ENCODE measurements at places on chromosomes 3 and 15.
A peak's percentile ranks its signal among the peaks of the same experiment; 100 is the strongest.

DNA sequence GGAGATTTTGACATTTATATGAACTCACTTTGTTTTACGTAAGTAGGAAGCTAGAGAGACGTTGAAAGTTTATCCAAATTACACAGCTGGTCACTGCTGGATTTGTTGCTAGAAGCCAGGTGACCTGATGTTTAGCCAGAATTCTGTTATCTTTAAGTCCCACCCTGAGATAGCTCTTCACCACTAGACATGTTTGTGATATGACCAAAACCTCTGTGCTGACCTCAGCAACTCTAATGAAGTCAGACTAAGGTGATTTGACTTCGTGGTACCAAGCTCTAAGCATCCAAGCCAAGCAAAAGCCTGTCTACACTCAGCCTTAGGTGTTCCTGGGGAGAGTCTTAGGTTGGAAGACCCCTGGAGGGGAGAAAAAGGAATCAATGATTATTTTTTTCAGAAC lies 102.4 kb downstream of the ARRDC4 start:
- no peak for DNase-seq

- peak; percentile 38 for DNase-seq
Observed at GRCh38 chr15:79192462-79193036, 90.0 kb upstream of the ANKRD34C start.

DNA sequence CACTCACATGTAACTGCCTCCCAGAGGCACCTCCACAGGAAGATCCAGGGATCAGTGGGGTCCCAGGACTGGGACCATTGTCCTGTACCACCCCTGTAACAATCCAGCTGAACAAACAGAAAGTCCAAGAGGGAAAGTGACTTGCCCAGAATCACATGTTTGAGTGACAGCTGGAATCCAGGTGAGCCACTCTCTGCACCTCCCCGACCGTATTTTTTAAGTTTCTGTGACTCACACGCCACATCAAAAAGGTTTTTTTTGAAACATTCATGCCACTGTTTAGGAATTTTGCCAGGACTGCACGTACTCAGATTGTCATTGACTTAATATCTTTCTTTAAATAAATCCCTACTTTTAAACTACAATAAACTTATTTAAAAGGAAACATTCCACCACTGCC lies 9.8 kb upstream of the SLC6A1 start:
- no peak for DNase-seq

DNA sequence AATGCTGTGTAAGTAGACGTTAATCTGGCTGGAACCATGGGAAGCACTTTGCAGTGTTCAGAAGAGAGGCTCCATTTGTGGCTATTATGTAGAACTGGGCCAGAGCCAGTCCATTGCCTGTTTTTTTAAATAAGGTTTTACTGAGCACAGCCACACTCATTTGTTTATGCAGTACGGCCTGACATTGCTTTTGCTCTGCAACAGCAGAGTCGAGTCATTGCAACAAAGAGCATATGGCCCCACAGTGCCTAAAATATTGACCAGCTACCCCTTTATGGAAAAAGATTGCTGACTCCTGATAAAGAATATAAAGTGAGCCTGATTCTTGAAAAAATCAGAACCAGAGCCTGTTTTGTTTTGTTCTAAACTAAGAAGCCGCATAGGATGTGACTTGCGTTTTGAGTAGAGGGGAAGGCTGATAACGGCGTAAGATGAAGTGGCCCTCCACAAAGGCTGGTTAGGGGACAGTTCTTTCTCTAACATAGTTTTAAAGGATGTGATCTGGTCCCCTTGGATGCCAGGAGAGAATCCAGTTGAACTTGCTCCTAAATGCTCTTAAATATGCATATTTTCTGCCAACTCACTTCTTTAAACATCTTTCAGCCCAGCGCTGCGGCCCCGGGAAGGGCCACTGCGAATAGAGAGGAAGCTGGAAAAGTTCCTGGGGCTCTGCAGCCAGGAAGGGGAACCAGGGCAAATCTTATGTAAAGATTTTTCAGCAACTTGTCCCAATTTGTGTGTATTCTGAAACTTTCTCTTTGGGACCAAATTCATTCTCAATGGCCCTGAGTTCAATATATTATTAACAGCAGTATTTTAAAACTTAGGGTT lies 64.5 kb downstream of the GLDN start:
- no peak for DNase-seq

GRCh38 chr15:68409736-68410370 lies 22.1 kb downstream of the ITGA11 start:
- DNase-seq, result no peak

- DNase-seq, result no peak
Observed at GRCh38 chr3:159157275-159157674, 355.4 kb downstream of the MFSD1 start.

- DNase-seq, result no peak
Observed at GRCh38 chr15:70125605-70126004, 27.9 kb upstream of the TLE3 start.

GRCh38 chr3:186746008-186746407 lies 28.8 kb downstream of the KNG1 start:
- peak; percentile 55 for DNase-seq

- no peak for DNase-seq
Observed at GRCh38 chr3:85808755-85809154, 850.0 kb downstream of the CADM2 start.

DNA sequence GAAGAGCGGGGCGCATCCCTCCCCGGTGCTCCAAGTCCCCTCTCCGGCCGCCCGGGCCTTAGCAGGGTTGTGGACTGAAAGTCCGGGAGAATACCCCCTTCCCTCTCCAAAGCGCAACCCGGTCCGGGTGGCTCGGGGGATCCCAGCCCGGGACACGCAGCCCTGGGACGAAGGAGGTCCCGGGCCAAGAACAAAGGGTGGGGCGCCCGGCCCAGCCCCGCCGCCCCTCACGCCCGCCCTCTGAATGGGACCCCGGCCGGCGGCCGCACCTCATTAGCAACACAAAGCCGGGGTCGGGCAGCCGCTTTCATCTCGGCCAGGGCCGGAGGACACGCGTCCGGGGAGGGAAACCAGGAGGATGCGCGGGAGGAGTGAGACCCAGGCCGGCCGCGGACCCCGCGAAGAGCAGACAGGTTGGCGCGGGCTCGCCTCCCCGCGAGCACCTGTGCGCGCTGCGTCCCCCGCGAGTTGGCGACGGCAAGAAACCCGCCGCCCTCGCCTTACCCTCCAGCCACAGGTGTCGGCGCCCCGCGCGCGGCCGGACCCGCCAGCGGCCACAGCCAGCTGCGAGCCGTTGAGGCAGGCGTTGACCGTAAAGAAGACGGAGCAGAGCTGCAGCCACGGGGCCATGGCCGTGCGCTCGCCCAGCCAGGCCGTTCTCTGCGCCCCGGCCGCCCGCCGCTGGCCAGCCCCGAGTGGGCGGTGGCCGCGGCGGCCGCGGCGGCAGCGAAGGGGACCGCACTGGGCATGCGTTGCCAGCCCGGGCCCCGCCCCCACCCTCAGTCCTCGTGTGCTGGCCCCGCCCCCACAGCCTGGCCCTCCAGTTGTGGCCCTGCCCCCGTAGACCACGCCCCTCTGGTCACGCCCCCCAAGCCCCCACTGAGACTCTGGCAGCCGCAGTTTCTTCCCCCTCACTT lies at the start of gene IL17RD:
Gene IL17RD, minus strand, starts transcription at position 697 of the 917 bp plus-strand sequence. Its CDS starts 67 bp downstream, at position 630.
- DNase-seq, result peak; percentile 35

DNA sequence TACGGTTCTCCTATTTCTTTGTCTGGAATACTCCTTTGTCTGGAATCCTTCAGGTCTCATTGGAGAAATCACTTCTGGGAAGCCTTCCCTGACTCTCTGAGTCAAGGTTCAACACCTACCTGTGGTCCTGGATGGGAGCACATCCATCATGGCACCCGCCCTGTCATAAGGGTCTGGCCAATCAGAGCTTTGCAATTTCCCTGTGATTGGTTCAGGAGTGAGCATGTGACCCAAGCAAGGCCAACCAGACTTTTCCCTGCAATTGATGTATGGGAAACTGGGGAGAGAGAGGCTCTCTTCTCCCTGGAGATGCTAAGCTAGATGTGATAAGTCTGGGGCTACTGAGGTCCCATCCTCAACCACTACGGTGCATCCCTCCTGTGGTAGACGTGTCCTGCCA lies 8.1 kb downstream of the FAM3D start:
- DNase-seq, result no peak

DNA sequence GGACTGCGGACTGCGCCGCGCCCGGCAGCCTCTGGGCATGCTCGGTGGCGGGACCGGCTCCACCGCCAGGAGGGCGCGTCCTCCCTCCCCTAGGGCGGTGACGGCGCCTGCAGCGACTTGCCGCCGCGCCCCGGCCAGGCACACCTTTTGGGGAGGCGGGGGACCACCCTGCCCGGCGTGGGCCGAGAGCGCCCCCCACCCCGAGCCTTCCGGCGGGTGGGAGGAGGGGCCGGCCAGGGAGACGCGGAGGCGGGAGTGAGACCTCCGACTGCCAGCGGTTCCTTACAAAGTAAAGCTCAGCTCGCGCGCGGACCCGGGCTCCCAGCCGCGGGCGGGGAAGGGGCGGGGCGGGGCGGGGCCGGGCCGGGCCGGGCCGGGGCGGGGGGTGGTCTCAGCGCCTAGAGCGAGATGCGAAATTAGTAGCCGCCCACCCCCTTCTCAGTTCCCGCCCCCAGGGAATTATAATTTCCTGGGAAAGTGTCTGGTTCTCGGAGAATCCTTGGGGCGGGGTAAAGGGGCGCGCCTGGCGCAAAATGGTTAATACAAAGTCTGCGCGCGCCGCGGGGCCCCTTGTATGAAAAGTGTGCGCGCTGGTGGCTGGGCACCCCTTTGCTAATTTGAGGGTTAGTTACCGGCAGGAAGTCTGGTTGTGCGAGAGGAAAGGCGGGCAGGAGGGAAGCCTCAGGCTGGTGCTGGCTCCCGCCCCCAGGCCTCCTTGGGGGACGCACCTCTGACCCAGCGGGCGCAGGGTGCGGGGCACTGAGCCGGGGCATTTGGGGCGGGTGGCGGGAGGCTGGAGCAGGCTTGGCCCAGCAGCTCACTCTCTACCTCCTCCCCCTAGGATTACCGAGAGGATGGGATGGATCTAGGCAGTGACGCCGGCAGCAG lies 224.8 kb upstream of the IL12A start:
- DNase-seq, result peak; percentile 69

DNA sequence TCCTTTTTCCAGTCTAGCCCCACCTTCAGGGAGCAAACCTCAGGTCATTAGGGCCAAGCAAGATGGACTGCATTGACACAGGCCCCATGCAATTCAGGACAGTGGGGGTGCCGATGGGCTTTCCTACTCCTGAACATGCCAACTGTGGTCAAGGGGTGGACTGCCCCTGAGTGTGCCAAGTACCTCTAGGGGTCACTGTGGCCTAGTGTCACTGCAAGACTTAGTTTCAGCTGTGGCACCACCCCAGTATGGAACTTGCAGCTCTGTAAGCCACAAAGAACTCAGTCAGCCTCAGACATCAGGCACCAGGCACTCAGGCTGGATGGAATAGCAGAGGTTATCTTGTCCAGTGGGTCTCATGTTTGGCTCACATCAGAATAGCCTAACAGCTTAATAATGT lies 32.3 kb downstream of the EXOG start:
- no peak for DNase-seq

GRCh38 chr3:62604298-62604697 lies 230.9 kb upstream of the FEZF2 start:
- DNase-seq, result peak; percentile 73

DNA sequence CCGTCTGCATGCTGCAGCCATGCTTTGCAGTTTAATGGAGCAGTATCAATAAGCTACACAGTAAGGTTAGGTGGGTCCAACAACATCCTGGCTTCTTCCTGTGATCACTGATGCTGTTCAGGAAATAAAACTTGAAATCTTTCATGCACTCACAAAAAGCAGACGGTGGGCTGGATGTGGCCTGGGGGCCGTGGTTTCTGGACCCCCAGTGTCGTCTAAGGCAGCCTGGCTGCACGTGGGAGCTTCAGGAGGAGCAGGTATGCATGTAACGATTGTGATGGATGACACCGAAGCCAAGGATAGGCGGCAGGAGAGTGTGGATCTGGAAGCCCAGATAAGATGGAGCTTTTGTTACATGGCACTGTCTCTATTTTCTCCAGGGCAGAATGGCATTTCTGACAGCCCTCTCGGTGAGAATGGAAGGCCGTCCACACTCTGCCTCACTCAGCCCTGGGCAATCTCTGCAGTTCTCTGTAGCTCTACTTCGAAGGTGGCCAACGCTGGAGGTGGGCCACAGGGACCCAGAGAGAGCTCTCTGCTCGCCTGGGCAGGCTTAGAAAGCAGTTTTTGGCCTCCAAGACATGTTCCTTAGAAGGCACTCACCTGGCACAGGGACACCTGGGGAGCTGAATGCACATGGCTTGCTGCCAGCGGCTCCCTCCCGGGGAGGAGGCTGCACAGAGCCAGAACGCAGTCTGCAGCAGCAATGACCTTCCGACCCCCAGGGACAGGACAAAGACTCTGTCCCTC lies 46.4 kb upstream of the IQSEC1 start:
- DNase-seq, result no peak

DNA sequence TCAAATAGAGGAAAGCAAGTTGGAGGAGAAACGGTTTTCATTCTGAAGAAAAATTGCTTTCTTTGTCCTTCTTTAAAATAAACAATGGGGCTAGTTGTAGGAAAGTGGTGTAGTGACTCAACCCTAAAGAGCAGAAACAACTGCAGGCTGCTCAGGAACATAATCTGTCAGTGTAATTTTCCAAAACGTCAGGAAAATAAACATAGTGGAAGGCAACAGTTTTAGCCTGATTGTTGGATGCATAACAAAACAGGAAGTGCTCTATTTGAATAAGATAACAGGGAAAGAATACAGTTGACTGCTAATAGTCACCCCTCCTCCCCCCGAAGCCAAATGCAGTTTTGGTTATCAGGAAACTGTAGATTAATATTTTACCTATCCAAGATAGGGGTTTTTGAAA lies 167.6 kb downstream of the ECT2 start:
- DNase-seq, result no peak

DNA sequence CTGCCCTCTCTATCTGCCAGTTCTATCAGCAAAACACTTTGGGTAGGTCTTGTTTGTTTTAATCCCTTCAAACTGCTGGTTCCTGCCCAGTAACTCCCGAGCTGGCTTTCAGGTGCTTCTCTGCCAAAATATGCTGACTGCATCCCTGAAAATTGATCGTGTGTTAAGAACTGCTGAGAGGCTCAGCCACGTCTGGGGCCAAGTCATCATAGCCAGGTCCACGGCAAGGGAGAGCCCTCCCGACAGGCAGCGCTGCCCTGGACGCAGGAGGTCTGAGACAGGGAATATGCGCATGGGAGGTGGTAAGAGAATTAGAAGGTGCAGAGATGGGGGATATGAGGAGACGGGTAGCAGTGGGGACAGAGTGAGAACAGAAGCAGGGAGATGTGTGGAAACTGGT lies 179.7 kb upstream of the TOPAZ1 start:
- DNase-seq, result no peak

DNA sequence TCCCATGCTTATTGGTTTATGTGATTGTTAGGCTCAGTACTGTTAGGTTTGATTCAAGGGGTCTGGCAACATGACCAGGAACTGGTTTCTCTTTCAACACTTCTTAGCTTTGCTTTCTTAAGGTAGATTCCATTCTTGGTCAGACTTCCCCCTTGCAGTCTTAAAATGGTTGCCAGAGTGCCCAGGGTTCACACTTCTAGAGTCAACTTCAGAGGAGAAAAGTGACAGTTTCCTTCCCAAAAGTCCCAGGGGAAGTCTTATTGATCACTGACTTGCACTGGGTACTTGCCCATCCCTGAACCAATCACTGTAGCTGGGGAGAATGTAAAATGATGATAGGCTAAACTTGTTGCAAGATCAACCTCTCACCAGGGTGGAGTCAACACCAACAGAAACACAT lies 14.1 kb downstream of the MGLL start:
- no peak for DNase-seq
